ENCODE measurements at places on chromosomes 12 and 14. TPM values are rescaled to one million over a fixed set of nuclear protein-coding genes. Genes with fewer than 3 reads are reported as not detected.

- no peaks in the 10 kb centered on the region for H3K27me3 ChIP-seq
Measured at GRCh38 chr12:106086696-106087095, 52.1 kb downstream of the NUAK1 start.

DNA sequence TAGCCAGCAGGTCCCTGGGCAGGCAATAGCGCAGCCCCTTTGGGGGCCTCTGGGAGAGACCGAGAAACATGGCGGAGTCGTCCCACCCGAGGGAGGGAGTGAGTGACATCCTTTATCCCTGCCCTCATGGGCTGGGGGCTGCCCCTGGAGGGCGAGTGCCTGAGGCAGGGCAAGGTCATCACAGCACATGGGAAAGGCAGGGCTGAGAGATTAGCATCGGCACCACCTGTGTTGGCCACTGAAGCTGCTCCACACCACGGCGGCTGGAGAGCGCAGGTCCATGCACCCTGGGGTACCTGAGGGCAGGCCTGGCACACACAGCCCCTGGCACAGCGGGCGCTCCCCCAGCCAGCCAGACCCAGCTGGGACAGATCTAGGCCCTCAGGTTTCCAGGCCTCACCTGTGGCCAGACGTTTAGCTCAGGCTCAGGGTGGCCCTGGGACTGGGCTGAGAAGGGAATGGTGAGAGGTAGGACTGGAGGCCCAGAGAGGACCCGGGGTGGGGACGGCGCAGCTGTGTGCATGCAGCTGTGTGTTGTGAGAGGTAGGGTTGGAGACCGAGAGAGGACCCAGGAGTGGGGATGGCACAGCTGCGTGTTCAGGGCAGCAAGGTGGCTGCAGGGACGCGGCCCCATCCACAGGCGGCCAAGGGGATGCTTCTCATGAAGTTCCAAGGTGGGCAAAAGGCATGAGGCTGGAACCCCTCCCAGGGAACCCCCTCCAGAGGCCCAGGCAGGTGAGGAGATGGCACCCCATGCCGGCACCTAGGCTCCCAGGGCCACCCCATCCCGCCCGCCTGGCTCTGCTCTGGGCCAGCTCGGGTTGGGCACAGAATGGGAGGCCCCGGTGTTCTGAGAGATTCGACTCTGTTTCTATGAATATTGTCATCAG is 74.1 kb downstream of the KIF26A start:
- no peak overlapping the region for H3K4me3 ChIP-seq
- H3K4me1 ChIP-seq = no peaks in the 10 kb centered on the region
- no peak overlapping the region for H3K27ac ChIP-seq
- DNase-seq = no peak

DNA sequence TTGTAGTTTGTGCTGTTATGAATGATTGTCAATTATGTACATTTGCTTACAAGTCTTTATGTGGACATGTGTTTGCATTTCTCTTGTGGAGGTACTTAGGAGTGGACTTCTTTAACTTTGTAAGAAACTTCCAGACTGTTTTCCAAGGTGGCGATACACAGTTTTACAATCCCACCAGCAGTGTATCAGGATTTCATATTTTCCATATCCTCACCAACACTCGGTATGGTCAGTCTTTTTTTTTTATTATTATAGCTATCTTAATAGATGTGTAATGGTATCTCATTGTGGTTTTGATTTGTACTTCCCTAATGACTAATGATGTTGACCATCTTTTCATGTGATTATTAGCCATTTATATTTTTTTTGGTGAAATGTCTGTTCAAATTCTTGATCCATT is 73.7 kb upstream of the KCNH3 start:
- no peaks in the 10 kb centered on the region for H3K27me3 ChIP-seq
- no peak for DNase-seq

DNA sequence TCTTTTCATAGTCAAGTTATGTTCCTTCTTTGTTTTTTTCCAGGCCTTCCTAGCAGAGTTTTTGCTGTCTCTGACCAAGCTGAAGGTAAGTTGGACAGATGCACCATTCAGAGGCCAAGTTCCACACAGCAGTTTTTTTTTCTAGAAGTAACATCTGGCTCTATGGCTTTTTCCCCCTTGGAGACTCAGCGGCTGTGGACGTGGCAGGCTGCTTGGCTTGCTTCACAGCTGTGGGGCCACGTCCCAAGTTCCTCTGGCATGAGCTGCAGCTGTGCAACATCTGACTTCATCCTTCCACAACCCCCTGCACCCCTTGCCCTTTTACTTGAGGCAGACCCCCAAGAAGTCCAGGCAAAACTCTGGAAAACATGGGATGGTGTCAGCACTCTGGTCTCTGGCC is 24.2 kb upstream of the RHOJ start:
- no peak overlapping the region for H3K4me3 ChIP-seq
- H3K27me3 ChIP-seq = no peaks in the 10 kb centered on the region
- peak; percentile 63 for DNase-seq
- no peak overlapping the region for H3K27ac ChIP-seq

GRCh38 chr12:115355301-115355700 is 671.3 kb upstream of the TBX3 start:
- no peak overlapping the region for H3K27ac ChIP-seq
- DNase-seq = no peak
- peaks cover 9% of the 10 kb centered on the region for H3K4me1 ChIP-seq
- H3K36me3 ChIP-seq = no peaks in the 10 kb centered on the region
- no peaks in the 10 kb centered on the region for H3K27me3 ChIP-seq

The CCDC38 gene
- total RNA-seq = not detected

The MGST1 gene
- 78.6 TPM for total RNA-seq

The C12orf60 gene
- total RNA-seq = 1.5 TPM

The CISTR gene
- not detected for total RNA-seq

The TMEM30B gene
- 0.51 TPM for total RNA-seq

The RNASE13 gene
- total RNA-seq = not detected
